ENCODE measurements at places on chromosomes 13 and 19.

DNA sequence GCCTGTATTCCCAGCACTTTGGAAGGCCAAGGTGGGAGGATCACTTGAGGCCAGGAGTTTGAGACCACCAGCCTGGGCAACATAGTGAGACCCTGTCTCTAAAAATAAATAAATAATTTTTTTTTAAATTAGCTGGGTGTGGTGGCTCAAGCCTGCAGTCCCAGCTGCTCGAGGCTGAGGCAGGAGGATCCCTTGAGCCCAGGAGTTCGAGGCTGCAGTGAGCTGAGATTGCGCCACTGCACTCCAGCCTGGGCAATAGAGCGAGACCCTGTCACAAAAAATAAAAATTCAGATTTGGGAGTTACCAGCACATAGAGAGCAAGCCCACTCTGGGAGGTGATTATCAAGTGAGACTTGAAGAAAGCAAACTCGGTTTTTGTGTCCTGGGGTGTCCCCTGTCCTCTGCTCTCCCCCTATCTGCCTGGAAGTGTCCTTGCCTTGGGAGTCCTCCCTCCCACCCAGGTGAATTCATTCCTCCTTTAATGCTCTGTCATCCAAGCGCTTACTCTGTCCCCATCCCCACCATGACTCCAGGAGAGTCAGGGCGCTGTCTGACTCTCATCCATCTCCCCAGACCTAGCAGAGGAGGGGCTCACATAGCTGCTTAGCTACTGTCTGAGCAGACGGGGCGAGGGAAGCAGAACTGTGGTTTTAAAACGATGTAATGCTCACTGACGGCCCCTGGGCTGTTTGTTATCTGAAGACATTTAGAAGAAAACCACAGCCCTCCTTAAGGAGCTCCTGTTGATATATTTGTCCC is 146.8 kb downstream of the STK24 start:
- DNase-seq, result no peak

- no peak for DNase-seq
These were observed 2.0 kb upstream of the FFAR2 start for GRCh38 chr19:35445826-35446593.

DNA sequence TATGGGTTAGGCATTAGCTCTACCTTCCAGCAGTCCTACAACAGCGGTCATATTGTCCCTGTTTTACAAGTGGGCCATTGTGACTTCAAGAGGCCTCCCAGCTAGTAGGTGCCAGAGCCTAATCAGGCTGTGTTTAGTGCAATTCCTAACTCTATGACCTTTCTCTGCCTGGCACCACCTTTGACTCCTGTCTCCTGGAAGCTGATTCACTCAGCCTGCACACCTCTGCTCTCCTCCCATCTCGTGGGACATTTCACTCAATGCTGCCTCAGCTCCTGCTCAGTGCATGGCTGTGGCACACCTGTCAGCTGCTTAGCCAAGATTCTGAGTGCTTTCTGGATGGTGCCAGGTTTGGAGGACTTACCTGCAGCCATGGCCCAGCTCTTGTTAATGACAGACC is 9.5 kb upstream of the GJB6 start:
- no peak for DNase-seq

GRCh38 chr19:11435833-11436313 is 438 bp downstream of the PRKCSH start:
- no peak for DNase-seq

GRCh38 chr13:60427285-60427684 is 30.3 kb downstream of the TDRD3 start:
- DNase-seq, result no peak

DNA sequence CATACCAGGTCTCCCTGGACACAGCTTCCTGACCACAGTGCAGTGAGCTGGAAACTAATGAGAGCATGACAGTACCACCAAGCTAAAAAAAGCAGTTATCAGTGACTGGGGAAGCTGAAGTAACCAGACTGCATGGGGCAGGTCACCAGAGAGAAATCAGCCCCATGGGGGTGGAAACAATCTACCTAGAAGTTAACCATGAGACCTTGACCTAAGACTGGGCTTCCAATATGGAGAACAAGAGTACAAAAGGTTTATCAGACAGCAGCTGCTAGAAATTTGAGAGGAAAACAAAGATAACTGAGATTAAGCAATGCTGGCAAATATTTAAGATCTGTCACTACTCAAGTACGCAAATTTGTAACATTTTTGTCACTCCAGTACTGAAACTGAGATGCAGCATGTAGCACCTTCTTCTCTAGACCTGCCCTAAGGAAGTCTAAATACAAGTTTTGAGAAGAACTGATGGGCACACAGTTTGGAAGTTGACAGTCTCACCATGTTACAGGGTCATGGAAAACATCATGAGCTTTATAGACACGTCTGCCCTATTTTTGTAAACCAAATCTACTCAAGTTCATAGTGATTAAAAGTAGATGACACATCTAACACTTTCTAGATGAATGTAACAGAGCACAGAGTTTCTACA is 2641.8 kb upstream of the PCDH20 start:
- DNase-seq, result no peak

DNA sequence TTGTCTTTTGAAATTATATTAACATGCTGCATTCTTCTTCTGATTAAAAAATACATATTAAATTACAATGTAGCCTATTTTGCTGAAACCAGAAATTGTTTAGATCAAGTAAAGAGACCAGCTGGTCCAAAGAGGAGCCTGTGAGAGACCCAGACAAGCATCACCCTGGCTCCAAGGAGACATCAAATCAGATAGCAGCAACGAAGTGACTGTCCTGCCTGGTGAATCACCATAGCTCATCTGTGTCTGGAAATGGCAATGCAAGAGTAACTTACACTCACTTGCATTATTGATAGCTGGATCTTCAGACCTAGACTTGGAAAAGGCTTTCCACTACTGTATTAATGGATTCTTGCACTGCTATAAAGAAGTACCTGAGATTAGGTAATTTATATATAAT is 169.1 kb downstream of the KCTD12 start:
- no peak for DNase-seq

- DNase-seq, result no peak
These were observed 35.9 kb downstream of the OXGR1 start for GRCh38 chr13:96958286-96958891.

- DNase-seq, result no peak
These were observed 19.6 kb upstream of the CEACAM1 start for GRCh38 chr19:42547929-42548328.

GRCh38 chr19:30087381-30088138 is 145.5 kb downstream of the URI1 start:
- DNase-seq, result no peak

- DNase-seq, result no peak
These were observed 12.3 kb downstream of the TMED1 start for GRCh38 chr19:10823690-10824089.

DNA sequence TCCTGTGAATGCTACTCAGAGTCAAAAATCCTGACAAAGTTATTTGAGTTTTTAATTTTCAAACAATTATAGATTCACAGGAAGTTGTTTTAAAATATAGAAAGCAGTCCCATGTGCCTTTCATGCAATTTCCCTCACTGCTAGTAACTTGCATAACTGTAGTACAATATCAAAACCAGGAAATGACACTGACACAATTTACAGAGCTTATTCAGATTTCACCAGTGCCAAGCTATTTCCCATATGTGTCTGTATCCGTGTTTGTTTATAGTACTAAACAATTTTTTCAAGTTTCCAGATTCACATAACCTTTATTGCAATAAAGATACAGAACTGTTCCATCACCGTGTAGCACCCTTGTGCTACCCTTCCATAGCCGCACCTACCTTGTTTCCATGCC is 934.6 kb downstream of the PCDH17 start:
- DNase-seq, result no peak

DNA sequence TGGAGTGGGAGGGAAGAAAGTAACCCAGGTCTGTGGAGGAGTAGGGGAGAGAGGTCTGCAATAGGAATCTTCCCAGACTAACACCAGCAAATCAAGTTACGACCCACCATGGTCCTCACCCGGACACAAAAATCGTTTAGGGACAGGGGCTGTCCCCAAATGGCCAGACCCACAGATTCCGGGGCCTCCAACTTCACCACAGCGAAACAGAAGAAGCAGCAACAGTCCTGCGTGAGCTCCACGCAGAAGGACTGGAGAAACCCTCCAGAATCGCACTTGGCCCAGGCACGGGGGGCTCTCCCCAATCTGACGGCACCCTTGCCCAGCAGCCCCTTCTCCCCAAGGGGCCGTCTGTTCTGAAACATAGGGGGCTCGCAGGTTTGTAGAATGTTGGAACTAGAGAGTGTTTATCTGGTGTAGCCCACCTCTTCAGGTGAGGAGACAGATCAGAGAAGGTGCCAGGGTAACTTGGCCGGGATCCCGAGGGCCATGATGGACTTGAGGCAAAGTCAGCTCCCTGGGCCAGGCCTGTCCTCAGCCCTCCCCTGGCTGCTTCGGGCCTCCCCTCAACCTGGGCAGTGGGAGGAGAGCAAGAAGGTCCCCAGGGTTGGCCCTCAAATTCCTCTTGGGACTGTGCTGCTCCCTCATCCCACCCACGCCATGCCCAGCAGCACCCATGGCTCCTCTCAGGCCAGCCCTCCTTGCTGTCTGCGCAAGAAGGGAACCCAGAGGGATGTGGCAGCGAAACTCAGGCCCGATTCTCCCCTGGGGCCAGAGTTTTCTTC is 82.5 kb upstream of the GPR183 start:
- no peak for DNase-seq

- no peak for DNase-seq
These were observed 22.0 kb upstream of the BCL3 start for GRCh38 chr19:44726465-44726864.

DNA sequence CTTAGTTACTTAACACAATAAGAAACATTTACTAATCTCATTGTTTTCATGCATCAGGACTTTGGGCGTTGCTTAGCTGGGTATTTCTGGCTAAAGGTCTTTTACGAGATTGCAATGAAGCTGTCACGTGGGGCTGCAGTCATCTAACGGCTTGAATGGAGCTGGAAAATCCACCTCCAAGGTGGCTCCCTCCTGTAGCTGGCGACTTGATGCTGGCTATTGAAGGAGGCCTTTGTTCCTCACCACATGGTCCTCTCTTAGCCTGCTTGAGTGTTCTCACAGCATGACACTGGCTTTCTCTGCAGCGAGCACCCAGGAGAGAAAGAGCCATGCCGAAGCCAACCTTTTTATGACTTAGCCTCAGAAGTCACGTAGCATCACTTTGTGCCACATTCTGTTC is 92.0 kb downstream of the NHLRC3 start:
- no peak for DNase-seq

DNA sequence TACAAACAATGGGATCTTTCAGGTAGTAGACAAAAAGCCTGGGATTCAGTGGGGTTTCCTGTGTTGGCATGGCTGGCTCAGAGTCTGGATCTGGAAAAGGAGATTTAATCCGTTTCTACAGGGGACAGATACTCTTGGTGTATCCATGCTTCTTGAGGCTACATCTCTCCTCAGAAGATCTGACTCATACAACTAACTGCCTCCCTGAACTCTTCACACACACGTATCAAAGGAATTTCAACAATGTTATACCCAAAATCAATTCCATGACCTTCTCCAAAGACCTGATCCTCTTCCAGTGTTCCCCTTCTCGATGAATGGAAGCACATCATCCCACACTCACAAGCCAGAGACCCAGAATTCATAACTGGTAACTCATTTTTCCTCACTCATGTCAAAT is 435.3 kb upstream of the NBEA start:
- DNase-seq, result no peak
